ENCODE measurements at places on chromosomes 2 and 18.

DNA sequence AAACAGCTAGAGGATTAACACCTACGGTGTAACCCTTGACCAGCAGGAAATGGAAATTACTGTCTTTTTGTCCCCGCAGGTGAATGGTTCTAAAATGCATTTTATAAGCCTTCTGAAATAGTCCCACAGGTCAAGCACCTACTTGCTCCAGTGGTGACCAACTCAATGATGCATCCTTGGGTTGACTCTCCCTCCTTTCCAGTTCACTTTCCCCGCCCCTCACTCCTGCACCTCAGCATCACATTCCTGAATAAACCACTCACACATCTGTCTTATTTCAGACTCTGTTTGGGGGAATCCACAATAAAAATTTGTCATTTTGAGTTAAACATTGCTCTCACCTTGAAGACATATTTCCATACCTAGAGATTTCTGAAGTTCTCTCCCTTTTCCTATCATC lies 446.0 kb upstream of the TNP1 start:
- DNase-seq, result peak; percentile 76

GRCh38 chr2:46361920-46362666 lies 64.9 kb downstream of the EPAS1 start:
- no peak for DNase-seq

DNA sequence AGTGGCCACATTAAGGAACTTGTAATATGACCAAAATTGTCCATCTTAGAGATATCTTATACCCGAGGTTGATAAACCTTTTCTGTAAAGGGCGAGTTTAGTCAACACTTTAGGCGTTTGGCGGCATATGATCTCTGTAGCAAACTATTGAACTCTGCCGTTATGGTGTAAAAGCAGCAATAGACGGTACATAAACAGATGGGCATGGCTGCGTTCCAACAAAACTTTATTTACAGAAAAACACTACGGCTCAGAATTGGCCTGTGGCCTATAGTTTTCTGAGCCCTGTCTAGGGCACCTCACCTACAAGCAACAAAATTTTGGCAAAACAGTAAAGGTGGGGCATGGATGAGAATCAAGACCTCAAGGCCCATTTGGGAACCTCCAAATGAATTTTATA lies 121.9 kb upstream of the HAAO start:
- no peak for DNase-seq

- DNase-seq, result peak; percentile 35
Measured at GRCh38 chr18:46677611-46678010, 20.6 kb upstream of the LOXHD1 start.

GRCh38 chr2:241595600-241596140 lies 37.1 kb downstream of the BOK start:
- no peak for DNase-seq

DNA sequence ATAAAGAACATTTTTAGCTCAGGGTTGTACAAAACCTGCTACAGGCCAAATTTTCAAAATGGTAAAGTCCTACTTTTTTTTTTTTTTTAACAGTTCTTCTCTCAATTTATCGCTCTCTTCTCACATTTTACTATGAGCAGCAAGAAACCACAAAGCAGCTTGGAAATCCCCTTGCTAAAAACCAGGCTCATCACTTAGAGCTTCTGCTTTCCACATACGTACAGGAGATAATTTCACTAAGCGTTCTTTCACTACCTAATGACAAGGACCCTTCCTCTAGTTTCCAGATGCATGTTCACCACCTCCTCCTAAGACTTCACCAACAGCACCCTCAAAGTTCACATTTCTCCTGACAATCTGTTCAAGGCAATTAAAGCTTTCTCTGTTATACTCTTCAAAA lies 294.9 kb upstream of the CYRIA start:
- DNase-seq, result no peak

- peak; percentile 32 for DNase-seq
Measured at GRCh38 chr2:223626716-223627115, 24.6 kb upstream of the SCG2 start.

DNA sequence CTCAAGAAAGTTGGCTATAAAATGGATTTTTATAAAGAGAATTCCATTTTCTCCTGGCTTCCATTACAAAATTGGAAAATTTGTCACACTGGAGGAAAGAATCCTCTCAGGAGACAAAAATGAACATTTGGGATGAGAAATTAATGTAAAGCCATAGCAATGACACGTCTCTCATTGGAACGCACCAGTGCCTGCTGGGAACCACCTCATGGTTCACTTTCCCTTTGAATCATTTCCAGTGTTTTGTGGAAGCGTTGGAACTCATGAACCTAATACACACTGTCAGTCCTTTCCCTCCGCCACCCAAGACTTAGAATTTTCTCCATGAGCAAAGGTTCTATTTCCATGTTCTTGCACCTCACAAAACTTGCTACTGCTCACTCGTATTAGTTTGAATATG lies 21.0 kb upstream of the NRP2 start:
- no peak for DNase-seq

DNA sequence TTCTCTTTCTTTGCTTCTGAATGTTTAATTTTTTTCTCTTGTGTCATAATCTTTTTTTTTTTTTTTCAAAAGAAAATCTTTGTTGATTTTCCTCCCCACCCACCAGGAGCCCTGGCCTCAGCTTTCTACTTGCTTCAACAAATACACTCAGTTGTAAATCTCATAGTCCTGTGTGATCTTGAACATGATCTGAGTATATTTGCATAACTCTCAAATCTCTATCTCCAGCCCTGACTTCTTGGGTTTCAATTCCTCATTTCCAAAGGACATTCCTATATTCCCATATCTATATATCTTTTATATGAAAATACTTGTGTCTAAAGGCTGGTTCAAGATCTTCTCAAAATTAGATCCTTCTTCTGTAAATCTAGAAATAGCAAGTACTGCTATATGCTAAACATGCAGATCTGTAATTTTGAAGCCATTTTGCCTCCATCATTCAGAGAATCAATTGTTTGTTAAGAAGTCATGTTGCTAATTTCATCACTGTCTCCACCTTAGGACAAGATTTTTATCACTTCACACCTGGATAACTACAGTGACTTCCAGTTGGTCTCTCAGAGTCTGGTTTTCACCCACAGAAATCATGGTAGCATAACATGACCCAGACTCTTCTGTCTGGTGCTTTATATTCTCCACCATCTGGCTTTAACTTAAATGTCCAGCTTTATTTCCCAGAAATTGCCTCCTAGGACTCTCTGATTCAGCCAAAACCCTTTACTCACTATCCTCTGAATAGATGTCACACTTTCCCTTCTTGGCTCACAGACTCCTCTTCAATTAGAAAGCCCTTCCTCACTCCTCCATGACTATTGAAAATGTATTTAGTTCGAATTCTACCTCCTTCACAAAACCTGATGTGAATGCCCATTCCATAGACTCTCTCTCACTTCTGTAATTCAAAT lies 98.1 kb downstream of the ZEB2 start:
- DNase-seq, result no peak
